ENCODE measurements at places on chromosomes 4 and X. TPM values are rescaled to one million over a fixed set of nuclear protein-coding genes. Genes with fewer than 3 reads are reported as not detected.

The GPR173 gene
- 2.9 TPM for total RNA-seq

The ANK2 gene
- total RNA-seq = 324 TPM

DNA sequence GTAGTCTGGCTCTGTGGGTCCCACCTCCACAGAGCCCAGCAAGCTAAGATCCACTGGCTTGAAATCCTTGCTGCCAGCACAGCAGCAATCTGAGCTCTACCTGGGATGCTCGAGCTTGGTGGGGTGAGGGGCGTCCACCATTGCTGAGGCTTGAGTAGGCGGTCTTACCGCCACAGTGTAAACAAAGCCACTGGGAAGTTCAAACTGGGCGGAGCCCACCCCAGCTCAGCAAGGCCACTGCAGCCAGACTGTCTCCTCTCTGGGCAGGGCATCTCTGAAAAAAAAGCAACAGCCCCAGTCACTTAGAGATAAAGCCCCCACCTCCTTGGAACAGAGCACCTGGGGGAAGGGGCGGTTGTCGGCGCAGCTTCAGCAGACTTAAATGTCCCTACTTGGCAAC is 243.2 kb upstream of the POF1B start:
- no peak for DNase-seq

DNA sequence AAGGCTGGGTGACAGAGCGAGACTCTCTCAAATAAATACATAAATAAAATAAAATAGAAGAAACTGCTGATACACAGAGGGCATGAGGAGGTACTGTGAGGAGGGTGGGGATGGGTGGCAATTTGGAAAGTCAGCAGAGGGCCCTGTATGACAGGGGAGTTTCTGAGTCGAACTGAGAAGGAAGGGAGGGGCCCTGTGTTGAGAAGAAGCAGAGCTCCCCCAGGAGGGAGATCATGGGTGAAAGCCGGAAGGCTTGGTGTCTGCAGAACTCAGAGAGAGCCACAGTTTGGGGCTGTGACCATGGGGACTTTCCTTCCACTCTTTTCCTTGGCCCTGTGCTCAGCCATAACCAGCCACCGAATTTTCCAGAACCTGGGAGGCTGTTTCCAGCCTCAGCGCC is 24.8 kb upstream of the AFAP1 start:
- DNase-seq = no peak

GRCh38 chr4:169485086-169485485 is 127.3 kb downstream of the NEK1 start:
- DNase-seq = no peak

GRCh38 chrX:2584251-2585157 is 83.7 kb upstream of the DHRSX start:
- DNase-seq = no peak

GRCh38 chrX:107736781-107737531 is 38.6 kb downstream of the TSC22D3 start:
- peak; percentile 68 for DNase-seq

- no peak for DNase-seq
Observed at GRCh38 chr4:134382478-134383227, 181.1 kb upstream of the PABPC4L start.

GRCh38 chr4:154024097-154024694 is 235.3 kb upstream of the SFRP2 start:
- DNase-seq = no peak

- DNase-seq = no peak
Observed at GRCh38 chr4:146450524-146450923, 71.2 kb downstream of the SLC10A7 start.
